ENCODE measurements at places on chromosomes 4 and X.

DNA sequence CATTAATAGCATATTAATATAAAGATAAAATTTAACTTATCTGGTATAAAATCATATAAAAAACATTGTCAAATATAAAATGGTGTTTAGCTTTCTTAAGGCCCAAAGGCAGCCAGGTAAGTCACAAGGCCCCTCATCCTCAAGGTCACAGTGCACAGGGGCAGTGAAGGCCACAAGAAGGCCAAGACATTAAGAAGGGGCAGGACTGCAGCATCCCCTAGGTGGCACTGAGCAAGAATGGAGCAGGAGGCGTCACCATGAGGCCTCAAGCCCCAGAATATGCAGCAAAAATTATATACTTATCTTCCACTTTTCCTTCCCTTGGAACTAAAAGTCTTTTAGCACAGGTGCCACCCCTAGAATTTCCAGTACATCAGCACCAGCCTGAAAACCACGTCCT lies 49.5 kb upstream of the MAGEA8 start:
- DNase-seq: no peak

- DNase-seq: no peak
Observed at GRCh38 chr4:7845493-7846128, 94.0 kb downstream of the AFAP1 start.

- DNase-seq: no peak
Observed at GRCh38 chr4:44319129-44319528, 129.5 kb downstream of the KCTD8 start.

- no peak for DNase-seq
Observed at GRCh38 chr4:26020083-26020668, 106.2 kb downstream of the SMIM20 start.

DNA sequence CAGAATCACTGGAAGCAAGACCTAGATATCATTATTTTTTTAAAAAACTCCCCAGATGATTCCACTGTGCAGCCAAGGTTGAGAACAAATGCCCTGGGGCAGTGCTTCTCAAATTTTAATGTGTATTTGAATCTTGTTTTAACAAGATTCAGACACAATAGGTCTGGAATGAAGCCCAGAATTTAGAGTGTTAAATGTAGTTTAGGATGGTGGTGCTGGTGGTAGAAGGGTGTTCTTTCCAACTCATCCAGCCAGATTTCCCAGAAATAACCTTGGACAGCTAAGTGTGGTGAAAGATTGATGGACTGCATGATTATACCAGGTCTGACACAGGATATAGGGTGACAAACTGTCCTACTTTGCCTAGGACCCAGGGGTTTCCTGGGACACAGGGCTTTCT lies 120.1 kb upstream of the MED14 start:
- no peak for DNase-seq

DNA sequence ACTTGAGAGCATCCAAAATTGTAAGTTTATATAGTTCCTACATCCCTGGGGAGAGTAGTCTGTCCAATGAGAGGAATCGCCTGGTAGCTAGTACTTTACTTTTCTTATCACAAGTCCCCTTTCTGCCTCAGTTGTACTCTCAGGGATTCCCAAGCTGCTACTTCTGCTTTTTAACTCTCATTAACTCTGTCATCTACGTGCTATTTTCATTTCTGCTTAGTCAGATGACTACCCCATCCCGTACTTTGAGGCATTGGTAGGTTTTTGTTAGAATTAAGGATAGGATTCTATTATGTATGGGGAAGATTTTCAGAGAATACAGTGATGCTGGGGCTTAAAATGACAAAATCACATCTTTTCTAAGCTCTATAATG lies 24.7 kb downstream of the RBPJ start:
- no peak for DNase-seq

GRCh38 chr4:159487284-159487747 lies 384.4 kb downstream of the RAPGEF2 start:
- peak; percentile 22 for DNase-seq

DNA sequence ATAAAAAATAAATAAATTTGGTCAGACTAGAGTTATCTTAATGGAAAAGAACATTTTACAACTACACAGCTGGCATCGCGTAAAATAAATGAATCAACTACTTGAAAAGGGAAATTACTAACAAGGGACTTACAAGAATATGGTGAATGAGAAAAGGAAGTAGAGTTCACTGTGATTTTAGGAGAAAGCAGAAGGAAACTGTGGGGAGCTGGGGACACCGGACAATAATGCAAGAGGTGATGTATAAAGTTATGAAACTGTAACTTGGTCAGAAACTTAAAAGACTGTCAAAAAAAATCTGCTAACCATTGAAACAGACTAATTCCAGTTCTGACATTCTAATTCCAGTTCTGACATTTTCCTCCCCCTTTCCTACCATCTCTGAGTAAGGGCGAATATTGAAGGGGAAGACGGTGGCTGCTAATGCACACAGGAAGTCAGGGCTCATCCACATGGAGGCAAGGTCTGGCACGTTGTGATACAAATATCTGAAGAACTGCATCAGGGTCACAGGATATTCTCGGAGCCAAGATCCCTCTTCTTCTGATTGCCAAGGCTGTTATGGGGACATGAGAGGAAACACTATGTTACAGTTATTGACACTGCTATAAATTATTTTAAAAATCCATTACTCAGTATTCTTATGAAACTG lies 170.5 kb downstream of the CDS1 start:
- no peak for DNase-seq

GRCh38 chrX:45006002-45006800 lies 133.2 kb downstream of the KDM6A start:
- no peak for DNase-seq

GRCh38 chrX:74931214-74931613 lies 6.0 kb upstream of the NEXMIF start:
- no peak for DNase-seq

GRCh38 chrX:118627084-118627758 lies 100.2 kb upstream of the IL13RA1 start:
- no peak for DNase-seq

- no peak for DNase-seq
Observed at GRCh38 chr4:89939994-89940393, 45.3 kb downstream of the MMRN1 start.

- DNase-seq: no peak
Observed at GRCh38 chr4:187364401-187364800, 631.2 kb upstream of the ZFP42 start.

DNA sequence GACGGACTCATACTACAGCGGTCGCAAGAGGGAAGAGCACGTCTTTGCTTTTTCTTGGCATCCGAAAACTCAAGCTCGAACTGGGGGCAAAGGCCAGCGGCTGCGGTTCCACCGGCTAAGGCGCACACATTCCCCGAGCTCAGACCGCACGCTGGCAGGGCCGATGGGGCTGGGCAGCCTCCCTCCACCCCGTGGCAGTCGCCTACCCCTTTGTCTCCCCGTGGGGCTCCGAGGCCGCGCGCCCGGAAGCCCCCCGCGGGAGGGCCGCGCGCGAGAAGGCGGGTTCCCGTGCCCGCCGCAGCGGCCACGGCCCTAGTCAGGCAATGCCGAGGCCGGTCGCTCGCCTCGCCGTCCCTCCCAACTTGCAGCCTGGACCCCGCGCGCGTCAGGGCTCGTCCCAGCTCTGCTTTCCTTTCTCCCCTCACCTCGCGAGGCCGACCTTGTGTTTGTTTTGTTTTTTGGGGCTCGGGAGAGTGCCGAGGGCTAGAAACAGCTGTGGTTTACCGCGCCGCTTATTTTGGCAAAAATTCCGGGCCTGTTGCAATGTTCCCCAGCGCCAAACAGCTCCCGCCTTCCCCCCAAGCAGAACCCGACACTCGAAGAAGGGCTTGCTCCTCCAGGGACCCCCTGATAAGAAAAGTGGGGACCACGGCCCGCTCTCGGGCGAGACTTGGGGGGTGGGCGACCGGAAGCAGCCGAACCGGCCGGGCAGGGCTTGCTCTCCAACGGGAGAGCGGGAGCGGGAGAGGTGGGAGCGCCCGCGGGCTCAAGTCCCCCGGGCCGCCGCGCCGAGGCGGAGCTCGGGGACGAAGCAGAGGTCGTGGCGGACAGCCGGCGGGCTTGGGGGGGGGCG lies 561 bp upstream of the N4BP2 start:
- DNase-seq: peak; percentile 20

- DNase-seq: no peak
Observed at GRCh38 chrX:36241397-36241796, 321.9 kb downstream of the CFAP47 start.

DNA sequence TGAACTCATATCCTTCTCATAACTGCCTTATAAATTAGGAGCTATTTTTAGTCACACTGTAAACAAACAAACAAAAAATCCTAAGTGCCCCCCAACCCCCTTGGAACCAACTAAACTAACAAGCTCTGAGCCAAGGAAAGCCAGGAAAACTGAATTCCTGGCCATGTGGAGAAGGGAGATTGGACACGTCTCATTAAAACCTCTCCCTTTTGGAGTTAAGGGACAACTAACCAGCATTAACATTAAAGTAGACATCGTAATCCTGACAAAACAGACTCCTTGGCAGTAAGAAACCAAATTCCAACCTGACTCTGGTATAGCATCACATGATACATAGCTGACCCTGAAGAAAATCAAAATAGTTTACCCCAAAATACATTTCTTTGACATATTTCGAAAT lies 937.1 kb upstream of the GRIA3 start:
- DNase-seq: no peak

- no peak for DNase-seq
Observed at GRCh38 chr4:6598641-6599040, 23.7 kb downstream of the MAN2B2 start.

- no peak for DNase-seq
Observed at GRCh38 chr4:60500810-60501209, 699.3 kb upstream of the ADGRL3 start.

DNA sequence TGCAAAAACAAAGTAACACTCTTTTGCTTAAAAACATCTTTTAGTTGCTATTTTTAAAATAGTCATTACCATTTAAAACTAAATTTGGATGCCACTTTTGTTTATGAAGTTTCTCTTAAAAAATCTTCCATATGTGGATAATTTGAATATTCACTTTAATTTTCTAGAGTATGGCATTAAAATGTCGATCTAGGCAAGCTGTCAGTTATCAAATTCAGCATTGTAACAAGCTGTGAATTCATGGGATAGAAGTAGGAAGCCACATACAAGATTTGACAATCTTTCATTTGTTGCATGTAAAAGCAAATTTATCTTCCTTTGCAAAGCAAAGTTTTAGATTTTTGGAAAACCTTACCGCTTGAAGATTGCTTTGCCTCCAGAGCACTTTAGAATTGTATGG lies 191.5 kb downstream of the ARHGAP10 start:
- DNase-seq: no peak

- no peak for DNase-seq
Observed at GRCh38 chr4:17187003-17187402, 288.6 kb upstream of the LDB2 start.

- DNase-seq: no peak
Observed at GRCh38 chr4:156060661-156061060, 107.0 kb upstream of the CTSO start.

- no peak for DNase-seq
Observed at GRCh38 chrX:12128017-12128416, 10.3 kb upstream of the FRMPD4 start.

DNA sequence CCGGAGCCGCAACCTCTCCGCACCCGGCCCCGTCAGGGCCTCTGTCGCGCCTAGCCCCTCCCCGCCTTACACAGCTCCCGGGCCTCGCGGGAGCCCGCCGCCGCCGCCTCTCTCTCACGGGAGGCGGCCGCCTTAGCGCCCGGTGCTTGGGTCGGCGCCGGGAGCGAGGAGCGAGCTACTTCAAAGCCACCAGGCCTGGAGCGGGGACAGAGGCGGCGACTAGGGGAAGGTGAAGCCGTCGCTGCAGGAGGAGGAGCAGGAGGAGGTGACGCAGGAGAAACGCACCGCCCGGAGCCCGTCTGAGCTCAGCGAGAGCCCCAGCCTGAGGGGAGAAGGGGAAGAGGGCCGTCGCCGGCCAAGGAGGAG lies 250 bp downstream of the USP9X start:
- DNase-seq: no peak

GRCh38 chrX:20116577-20117240 lies at the start of gene MAP7D2:
TSS of gene MAP7D2 (minus strand) at chrX:20116907. CDS start at chrX:20116879, 28 bp downstream.
- DNase-seq: no peak

GRCh38 chr4:47390428-47391125 lies 72.9 kb downstream of the COMMD8 start:
- DNase-seq: no peak

GRCh38 chrX:16577483-16578029 lies 72.4 kb upstream of the S100G start:
- DNase-seq: no peak

- DNase-seq: no peak
Observed at GRCh38 chr4:16217300-16218051, 8.8 kb downstream of the TAPT1 start.

- no peak for DNase-seq
Observed at GRCh38 chr4:159926871-159927270, 824.0 kb downstream of the RAPGEF2 start.

- DNase-seq: no peak
Observed at GRCh38 chr4:10731690-10732089, 47.1 kb upstream of the CLNK start.

DNA sequence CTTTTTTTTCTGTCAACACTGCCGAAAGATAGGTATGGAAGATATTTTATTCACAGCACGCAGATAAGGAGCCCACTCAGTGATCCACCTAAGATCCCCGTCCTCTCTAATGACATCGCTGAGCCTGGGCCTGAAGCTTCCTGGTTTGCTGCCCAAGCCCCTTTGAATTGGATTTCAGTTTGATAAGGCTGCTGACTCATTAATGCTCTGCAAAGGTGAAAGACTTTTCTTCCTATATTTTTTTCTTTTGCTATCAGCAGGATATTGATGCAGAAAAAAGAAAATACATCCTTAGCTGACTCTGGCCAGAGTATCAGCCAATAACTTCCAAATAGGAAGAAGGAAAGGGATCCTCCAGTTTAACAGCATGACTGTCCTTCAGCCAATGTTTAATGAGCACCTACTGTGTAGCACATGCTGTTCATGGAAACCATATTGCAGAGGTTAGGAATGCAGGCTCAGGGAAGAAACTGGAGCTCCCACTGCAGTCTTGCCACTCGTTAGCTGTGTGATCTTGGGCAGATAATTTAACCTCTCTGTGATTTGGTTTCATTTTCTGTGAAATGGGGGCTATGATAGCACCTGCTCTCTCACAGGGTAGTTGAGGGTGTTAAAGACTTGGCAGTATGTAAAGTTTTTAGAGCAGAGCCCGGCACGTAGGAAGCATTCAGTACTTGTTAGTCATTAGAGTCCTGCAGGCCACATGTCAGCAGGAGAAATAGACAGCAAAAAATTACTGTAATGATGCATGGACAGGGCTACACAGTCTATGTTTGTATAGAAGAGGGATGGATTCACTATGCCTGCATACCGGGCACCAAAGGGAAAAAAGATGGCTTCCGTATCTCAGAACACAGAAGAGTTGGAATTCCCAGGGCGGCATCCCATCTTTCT lies 39.3 kb downstream of the EVC start:
- no peak for DNase-seq
